ENCODE measurements at places on chromosomes 12 and 14.

DNA sequence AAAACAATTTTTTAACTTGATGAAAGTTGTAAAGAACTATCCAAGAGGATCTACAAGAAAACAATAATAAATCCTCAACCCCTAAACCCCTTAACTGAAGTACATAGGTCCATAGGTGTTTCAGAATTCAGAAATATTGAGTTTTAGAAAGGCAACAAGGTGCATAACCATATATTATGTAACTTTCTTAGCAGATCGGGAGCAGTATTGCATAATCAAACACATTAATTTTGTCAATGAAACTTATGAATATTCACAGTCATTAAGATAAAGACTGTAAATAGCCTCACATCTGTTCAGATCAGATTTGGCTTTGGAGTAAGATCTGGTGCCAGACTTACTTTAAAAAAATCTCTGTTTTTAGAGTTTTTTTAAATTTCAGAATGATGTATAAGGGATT is 647.1 kb upstream of the FLRT2 start:
- DNase-seq = peak; percentile 28

- DNase-seq = no peak
Observed at GRCh38 chr12:99213047-99213446, 434.5 kb upstream of the GARIN6 start.

GRCh38 chr12:38175538-38175937 is 141.0 kb upstream of the ALG10B start:
- no peak for DNase-seq

GRCh38 chr12:51971679-51972421 is 20.4 kb downstream of the ACVR1B start:
- no peak for DNase-seq
